ENCODE measurements at places on chromosomes 7 and 10. TPM values are rescaled to one million over a fixed set of nuclear protein-coding genes. Genes with fewer than 3 reads are reported as not detected.

GRCh38 chr10:130138479-130138866 lies 2.3 kb downstream of the GLRX3 start:
- DNase-seq, result no peak

- no peak for DNase-seq
These were observed 30.0 kb downstream of the DGKI start for GRCh38 chr7:137816696-137817320.

The CUBN gene
- 0.72 TPM for total RNA-seq

The SPDYE5 gene
- not detected for total RNA-seq

The CCDC172 gene
- total RNA-seq, result not detected
